ENCODE measurements at places on chromosomes 5 and 9.

GRCh38 chr5:177176175-177176711 lies 42.7 kb downstream of the NSD1 start:
- no peak for DNase-seq

DNA sequence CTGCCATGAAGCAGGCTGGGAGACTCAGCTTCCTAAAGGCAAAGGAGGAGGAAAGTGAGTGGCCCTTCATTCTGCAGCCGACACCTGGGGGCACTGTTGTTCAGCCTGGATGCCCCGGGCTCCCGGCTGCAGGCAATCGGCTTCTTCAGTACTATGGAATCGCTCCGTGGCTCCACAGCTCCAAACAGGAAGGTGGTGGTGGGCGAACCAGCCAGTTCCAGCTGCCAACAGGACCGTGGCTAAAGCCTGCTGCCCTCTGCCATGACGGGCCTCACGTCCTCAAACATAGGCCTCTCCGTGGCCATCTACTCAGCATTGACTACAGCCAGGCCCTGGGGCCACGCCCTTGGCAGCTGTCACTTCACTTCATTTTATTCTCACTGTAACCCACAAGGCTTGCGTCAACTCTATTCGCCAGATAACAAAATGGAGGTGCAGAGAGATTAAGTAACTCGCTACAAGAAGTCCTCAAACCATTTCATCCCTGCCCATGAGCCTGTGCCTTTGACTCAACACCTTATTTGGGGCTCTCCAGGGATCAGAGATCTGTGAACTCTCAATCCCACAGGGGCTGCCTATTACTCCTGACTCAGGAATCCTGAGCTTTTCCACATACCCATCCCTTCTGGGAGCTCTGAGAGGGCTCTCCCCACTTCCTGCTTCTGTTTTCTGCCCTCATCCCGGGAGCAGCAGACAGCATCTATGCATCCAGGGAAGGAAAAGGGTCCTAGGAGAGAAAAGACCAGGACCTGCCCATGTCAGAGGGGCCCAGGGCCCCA lies 38.0 kb downstream of the PAX5 start:
- no peak for DNase-seq

- DNase-seq, result no peak
Observed at GRCh38 chr9:14941501-14942405, 31.5 kb upstream of the FREM1 start.

DNA sequence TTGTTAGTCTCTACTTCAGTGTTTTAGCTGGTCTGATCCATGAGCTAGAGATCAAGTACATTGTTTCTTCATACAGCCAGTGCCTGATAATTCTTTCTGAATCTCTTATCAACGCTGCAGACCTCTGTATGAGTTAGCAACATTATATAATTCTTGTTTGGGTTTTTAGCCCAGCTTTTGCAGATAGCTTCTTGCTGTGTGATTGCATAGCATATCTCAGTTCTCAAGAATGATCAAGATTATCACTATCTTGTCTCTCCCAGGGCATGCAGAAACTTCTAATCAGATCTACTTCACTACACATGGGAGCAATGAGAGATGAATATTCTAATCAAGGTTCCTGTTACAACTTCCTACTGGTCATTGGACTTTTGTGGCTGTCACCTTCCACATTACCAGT lies 158.3 kb downstream of the FAM174A start:
- DNase-seq, result no peak

DNA sequence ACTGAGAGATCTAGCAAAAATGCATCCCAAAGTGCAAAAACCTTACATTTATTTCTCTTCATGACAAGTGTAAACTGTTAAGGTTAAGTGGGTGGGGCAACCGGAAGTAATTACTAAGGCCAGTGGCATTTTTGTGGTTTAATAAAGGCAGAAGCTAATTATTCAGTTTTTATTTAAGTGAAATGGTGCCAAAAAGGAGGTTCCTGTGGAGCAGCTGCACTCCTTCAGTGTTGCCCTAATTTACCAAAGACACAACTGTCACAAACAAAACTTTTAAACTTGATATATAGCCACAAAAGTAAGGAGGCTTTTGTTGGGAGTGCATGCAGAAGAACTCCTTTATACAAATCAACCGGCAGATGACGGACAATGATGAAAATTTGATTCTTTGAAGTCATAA lies 81.6 kb downstream of the NDUFS4 start:
- no peak for DNase-seq

GRCh38 chr5:143134269-143134668 lies 269.2 kb downstream of the NR3C1 start:
- no peak for DNase-seq

- no peak for DNase-seq
Observed at GRCh38 chr9:78073722-78074121, 42.1 kb upstream of the GNAQ start.

DNA sequence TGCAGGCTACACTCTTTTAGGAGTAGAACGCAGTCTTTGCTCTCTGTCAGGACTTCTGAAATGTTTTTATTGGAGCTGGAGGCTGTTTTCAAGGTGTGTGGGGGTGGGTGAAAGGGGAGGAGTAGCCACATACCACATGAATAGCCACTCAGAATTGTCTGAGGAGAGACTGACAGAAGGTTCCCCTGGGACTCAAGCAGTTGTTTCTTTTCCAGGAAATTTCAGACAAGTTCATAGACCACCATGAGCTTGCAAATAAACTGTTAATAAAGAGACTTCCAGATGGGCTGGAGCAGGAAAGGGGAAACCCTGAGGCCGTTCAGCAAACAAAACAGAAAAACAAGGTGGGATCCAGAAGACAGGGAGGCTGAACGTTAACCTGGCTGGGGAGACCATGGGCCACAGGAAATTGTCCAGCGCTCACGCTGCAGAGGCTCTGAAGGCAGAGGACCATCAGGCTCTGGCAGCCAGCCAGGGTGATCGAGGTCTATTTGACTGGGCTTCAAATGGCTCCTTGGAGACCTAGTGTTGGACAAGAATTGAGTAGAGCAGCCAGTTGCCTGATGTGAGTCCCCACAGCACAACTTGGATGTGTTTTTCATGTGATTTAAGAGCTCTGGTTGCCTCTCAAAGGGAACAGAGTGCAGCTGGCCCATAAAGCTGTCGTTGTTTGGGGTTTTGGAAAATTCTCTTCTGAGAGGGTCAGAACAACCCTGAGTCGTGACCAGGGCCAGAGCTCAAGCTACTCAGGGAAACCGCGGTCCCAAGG lies 159.2 kb upstream of the RAI14 start:
- no peak for DNase-seq

GRCh38 chr5:92145852-92146251 lies 762.7 kb upstream of the ARRDC3 start:
- no peak for DNase-seq

GRCh38 chr5:73816656-73817420 lies 190.8 kb downstream of the ARHGEF28 start:
- DNase-seq, result no peak

DNA sequence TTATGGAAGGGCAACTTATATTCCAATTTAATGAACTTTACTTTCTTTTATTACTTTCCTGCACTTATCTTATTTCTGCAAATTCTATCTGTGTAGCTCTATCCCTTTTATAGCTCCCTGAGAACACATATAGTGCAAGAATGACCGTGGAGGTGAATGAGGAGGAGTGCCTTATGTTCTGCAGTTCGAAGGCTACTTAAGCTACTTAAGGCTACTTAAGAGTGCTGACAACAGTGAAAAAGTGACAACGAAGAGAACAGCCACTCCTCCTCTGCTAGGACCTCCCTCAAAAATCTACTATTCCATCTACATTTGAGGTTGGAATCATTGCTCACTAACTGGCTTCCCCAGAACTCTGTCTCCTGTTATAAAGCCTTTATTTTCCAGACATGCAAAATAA lies 1365.7 kb upstream of the C9orf72 start:
- no peak for DNase-seq

- DNase-seq, result no peak
Observed at GRCh38 chr5:127963931-127964330, 119.6 kb upstream of the SLC12A2 start.

DNA sequence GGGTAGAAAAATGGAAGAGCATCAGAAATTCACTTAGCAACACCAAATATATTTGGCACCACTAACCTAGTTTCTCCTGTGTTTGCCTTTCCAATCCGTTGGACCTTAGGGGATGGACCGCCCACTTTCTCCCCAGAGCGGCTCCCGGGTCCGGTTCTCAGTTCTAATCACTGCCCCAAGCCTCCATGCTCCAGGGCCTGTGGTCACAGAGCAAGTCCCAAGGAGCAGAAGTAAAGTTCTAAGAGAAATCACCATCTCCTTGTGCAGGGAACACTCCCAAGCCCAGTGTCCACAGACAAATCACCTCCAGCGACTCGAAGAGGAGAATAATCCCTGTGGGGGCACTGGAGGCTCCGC lies 728 bp upstream of the SLC1A1 start:
- no peak for DNase-seq

DNA sequence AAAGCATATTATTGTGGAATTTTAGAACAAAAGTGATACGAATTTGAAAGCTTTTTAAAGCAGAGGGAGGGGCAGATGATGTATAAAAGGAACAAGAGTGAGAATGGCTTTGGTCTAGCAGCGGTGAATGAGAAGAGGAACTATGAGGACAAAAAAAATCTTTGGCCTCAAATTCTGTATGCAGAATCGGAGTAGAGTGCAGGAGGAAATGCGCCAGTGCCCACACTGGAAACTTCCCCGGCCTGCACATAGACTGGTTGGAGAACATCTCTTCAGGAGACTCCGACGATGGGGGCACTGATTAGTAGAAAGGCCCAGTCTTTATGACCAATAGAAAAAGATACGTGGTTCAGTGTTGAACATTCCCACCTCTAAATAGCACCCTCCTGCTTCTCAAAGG lies 51.3 kb downstream of the SLC46A2 start:
- DNase-seq, result no peak

- DNase-seq, result no peak
Observed at GRCh38 chr5:79243224-79243623, 7.3 kb downstream of the JMY start.

Measured in NCI-H187 (cell line).